ENCODE measurements at places on chromosomes 4 and X.

DNA sequence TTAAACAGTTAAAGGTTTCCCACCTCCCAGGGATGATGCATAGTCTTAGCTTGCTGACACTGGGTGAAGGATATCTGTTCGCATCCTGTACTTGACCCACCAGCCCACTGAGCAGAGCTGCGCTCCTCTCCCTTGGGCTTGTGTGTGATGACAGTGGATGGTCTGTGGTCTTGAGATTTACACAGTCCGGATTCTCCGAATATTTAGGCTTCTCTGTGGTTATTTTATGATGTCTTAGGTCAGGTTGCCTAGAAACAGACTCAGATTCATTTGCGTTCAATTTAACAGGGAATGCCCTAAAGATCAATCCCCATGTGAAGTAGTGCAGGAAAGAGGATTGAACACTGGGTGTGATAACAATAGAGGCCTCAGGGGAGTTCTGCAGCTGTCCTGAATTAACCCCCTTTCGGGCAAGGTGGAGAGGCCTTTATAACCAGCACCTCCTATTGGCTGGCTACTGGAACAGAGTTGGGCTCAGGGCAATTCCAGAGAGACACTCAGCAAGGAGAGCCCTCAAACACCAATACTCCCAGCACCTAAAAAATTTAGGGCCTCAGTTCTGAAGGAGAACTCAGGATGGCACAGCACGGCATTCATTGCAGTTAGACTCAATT, 653.2 kb upstream of the GALNT7 start:
- DNase-seq, result no peak

- no peak for DNase-seq
These were observed 284.6 kb upstream of the GATB start for GRCh38 chr4:152045449-152045806.

DNA sequence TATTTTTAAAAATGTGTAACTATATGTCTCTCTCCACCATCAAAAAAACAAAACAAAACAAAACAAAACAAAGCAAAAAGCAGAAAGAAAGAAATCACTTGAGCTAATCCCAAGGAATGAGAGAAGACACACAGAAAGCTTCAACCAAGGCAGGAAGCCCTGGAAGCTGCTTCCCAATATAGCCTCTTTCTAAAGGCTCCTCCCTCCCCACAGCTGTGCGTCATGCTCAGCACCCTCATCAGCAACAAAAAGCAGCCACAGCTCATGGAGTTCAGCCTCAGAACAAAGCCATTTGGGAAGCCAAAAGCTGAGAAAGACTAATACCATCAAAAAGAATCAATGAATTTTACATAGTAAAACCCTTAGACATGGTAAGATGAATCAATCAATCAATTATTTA, 501.6 kb upstream of the SMIM31 start:
- no peak for DNase-seq

GRCh38 chrX:154057791-154058190, 38.1 kb upstream of the IRAK1 start:
- no peak for DNase-seq
